Activated CD4-positive, alpha-beta T cell treated with anti-CD3 and anti-CD28 coated beads for 1 hour (primary cell): ENCODE measurements at places on chromosomes 7 and 10.
A peak's percentile ranks its signal among the peaks of the same experiment; 100 is the strongest.

- no peak for DNase-seq
These were observed 21.3 kb downstream of the AVL9 start for GRCh38 chr7:32516551-32517100.

- DNase-seq, result no peak
These were observed 6.0 kb upstream of the TMED4 start for GRCh38 chr7:44587843-44588711.

- DNase-seq, result no peak
These were observed 50.2 kb downstream of the CDK1 start for GRCh38 chr10:60828489-60828852.

- no peak for DNase-seq
These were observed 203.6 kb upstream of the PRSS58 start for GRCh38 chr7:142461437-142461836.

DNA sequence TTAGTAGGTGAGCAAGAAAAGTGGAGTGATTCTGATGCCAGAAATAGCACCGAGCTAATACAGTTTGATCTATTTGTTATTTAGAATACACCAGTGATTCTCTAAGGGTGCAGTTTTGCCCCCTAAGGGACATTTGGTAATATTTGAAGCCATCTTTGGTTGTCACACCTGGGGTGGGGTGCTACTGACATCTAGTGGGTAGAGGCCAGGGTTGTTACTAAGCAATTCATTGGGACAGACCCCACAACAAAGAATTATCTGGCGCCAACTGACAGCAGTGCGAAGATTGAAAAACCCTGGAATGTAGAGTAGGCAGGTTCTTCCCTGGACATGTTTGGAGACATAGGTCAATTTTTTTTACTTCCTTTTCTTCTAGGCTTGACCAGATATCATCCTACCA lies 14.6 kb downstream of the PALS2 start:
- peak; percentile 34 for DNase-seq

GRCh38 chr7:101718363-101719122 lies 89.4 kb upstream of the MYL10 start:
- no peak for DNase-seq

DNA sequence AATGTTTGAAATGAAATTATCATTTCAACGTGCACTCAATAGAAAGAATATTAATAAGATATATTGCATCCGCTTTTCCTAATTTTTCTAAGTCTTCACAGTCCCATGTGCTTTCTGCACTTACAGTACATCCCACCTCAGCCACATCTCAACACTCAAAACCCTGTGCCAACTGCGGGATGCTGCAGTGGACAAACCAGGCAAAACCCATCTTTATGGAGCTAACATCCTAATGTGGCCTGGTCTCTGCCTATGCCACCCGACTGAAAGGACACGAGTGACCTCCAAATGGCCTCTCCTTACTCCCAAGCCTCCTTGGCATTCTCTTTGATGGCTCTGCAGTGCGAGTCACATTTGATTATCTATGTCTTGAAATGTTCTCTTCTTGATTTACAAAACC lies 57.4 kb upstream of the ADRB1 start:
- no peak for DNase-seq

DNA sequence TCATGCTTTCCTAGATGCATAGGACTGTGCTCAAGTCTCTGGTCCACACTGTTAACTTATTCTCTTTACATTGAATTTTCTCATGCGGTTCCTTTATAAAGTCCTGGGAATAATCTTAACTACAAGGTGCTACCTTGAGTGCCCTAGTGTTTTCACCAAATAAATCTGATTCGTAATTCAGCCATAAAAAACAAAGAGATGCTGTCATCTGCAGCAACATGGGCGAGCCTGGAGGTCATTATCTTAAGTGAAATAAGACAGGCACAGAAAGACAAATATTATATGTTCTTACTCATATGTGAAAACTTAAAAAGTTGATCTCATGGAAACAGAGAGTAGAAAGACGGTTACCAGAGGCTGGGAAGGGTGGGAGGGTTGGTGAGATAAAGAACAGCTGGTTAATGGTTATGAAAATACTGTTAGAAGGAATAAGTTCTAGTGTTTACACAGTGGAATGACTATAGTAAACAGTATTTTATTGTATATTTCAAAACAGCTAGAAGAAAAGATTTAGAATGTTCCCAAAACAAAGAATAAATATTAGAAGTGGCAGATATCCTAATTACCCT lies 38.3 kb downstream of the NT5C3A start:
- no peak for DNase-seq

DNA sequence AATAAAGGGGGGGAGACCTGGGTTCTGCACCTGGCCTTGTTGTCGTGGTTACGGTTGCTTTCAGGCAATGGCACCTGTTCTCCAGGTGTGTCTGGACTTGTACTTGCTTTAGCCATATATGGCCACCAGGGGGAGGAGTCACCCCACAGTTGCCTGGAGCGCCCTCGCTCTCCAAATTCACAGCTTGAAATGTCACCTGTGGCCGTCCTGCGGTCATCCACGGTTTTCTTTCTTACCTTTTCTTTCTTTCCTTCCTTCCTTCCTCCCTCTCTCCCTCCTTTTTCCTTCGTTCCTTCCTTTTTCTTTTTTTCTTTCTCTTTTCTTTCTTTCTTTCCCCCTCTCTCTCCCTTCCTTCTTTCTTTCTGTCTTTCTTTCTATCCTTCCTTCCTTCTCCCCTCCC lies 157.2 kb upstream of the ZNF92 start:
- DNase-seq, result peak; percentile 37

DNA sequence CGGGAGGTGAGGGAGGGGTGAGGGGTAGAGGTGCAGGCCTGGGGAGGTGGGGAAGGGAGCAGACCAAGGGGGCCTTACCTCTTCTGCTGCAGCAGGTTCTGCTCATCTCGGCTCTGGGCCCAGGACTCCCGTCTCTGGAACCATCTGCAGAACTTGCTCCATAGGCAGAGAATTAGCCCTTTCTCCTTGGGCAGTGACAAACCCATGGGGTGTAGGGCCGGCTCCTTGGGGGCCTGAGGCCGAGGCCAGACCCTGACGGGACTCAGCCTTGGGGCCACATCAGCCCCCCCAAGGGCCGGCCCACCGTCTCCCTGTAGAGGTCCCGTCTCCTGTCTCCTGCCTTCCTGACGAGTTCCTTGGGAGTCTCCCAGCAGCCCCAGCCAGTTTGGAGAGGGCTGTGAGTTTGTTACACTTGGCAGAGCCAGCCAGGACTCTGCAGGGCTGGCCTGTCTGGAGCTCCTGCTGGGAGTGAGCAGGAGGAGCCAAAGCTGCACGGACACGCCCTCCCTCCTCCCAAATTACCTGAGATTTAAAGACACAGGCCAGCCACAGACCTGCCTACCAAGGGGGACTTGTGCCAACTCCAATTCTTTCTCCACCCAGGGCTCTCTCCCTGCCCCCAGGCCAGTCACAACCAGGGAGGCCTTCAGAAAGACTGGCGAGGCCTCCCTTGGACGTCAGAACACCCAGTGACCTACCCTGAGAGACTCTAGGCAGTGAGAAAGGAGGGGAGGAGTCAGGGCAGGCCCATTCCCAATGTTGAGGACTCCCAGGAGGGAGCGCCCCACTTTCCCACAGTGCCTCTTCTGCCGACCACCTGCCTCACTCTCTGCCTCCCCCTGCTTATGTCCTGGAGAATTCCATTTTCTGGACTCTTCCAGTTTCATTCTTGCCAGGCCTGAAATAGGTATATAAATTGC lies at the start of gene TRPV6:
Gene TRPV6, minus strand, starts transcription at position 435 of the 920 bp plus-strand sequence.
- DNase-seq, result no peak

- no peak for DNase-seq
These were observed 119.7 kb downstream of the ARID5B start for GRCh38 chr10:62021128-62021665.

DNA sequence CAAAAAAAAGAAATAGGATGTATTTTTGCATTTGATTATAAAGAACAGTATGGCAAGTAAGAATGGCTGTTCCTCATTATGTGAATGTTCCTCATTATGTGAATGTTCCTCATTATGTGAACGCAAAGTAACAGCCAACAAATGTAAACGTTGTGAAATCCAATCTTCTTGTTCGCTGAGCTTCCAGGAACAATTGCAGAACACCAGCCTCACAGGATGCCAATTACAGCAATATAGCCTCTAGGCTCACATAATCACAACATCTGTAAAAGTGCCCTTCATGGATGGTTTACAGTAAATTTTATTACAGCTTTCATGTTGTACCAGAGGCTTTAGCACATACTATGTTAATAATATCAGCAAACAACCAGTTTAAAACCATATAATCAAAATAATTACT lies 71.6 kb downstream of the THSD7A start:
- DNase-seq, result no peak

GRCh38 chr7:47228386-47229014 lies 353.4 kb downstream of the TNS3 start:
- DNase-seq, result no peak

DNA sequence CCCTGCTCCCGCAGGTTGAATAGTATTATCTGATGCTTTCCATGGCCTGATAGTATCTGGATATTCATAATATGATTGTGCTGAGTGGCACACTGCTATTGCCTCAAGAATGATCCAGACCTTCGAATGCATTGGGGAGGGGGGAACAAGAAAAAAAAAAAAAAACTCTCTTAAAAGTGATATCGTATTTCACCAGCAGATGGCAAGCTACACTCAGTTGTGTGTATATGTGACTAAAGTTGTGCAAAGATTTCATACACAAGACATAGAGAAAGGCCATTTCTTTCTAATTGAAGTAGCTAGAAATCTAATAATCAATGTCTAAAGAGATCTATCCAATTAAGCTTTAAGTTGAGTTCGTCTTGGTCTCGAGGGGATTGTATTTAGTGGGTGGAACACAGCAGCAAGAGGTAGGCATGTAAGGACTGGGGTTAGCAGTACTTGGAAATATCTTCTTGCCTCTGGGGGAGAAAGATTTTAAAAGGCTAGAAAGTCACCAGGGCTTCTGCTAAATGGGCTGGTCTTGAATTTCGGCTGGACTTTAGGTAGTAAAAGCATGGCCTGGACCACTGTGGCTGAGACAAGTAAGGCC lies 15.3 kb downstream of the SFRP4 start:
- no peak for DNase-seq

- no peak for DNase-seq
These were observed 893.3 kb downstream of the SORCS1 start for GRCh38 chr10:106271237-106271636.

GRCh38 chr10:72250666-72251065 lies 23.1 kb upstream of the DDIT4 start:
- no peak for DNase-seq
